Substantia nigra (tissue), 51 donors: ENCODE measurements at places on chromosomes 6 and 20.

DNA sequence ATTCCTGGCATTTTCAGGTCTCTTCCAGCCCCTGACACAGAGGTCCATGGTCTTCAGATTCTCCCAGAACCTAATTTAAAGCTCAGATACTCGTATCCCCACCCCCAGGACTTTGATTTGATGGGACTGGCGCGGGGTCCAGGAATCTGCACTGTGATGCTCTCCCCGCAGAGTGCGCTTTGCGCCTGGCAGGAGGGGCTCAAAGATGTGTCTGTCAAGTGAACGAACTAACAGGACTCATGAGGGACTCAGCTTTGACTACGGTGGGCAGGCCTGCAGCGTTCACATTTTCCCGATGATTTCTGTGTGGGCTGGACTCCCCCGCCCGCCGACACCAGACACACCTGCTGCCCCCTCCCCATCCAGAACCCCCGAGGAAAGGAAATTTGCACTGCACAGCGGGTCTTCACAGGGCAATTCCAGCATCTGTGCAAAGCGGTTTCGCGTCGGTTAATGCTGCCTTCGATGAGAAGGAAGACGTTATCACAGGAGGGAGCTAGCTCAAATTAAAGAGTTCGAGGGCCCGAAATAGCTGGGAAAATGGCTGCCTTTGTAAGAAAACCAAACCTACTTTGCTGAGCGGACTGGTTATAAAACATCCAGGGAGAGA is 90.2 kb downstream of the ZDHHC14 start:
- DNase-seq = no peak

GRCh38 chr6:35562060-35562459 is 49.4 kb upstream of the TULP1 start:
- DNase-seq = no peak

- no peak for DNase-seq
Measured at GRCh38 chr6:53199156-53199555, 50.5 kb upstream of the GCM1 start.

DNA sequence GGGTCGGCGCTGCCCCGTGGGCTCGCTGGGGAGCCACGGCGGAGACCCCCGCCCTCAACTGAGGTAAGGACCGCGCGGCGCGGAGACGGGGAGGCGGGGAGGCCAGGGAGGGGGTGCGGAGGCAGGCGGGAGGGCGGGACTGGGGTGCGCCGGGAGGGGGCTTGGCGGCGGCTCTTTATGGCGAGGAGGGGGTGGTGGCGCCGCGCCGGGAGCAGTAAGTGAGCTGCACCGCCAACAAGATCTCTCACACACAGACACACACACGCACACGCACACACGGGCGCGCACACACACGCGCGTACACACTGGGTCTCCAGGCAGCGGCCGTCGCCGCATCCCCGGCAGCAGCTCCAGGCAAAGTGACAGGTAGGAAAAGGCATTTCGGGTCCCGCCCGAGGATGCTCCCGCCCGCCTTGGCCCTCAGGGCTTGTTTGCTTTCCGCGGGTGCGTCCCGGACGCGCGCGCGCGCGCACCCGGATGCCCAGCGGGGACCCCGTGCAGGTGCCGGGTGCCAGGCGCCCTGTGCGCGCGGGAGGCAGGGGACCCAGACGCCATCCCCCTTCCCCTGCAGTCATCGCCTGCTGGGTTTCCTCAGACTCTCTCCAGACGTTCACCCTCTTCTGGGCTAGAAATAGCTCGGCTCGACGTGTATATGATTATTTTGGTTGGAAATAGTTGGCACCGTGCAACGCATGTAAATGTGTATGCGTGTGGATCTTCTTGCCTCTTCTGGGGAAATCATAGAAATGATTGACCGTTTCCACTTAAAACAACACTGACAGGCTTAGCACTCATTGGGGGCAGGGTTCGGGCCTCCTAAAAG is at the start of gene PLCB4:
Gene PLCB4 (plus strand): TSS at position 247 of the 823 bp plus-strand sequence. CDS start 238,728 bp downstream, outside the sequence.
- DNase-seq = no peak

DNA sequence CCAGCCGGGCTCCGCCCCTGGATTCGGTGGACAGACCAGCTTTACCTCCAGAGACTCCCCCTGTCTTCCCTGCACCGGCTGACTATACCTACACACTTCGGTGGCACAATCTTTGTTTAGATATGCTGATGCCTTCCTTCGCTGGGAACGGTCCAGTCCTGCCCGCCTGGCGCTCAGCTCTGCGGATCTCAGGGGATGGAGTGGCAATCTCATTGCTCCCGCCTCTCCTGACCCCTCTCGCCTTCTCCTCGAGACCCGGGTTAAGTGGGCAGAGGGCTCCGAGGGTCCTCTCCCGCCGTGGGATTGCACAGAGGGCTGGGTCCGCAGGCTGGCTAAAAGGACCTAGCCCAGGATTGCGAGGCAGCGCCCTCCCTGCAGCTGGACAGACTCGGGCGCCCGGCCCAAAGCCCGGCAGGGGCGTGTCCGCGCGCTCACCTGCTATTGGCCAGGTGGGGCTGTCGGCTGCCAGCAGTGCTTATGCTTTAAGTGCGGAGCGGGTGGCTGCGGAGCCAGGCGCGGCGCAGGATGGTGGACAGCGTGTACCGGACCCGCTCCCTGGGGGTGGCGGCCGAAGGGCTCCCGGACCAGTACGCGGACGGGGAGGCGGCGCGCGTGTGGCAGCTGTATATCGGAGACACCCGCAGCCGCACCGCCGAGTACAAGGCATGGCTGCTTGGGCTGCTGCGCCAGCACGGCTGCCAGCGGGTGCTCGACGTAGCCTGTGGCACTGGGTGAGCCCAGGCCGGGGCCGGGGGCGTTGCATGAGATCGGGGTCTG is at the start of gene GNMT:
Gene GNMT (plus strand): TSS at position 512 of the 777 bp plus-strand sequence. CDS start 14 bp downstream, at position 526.
- no peak for DNase-seq

DNA sequence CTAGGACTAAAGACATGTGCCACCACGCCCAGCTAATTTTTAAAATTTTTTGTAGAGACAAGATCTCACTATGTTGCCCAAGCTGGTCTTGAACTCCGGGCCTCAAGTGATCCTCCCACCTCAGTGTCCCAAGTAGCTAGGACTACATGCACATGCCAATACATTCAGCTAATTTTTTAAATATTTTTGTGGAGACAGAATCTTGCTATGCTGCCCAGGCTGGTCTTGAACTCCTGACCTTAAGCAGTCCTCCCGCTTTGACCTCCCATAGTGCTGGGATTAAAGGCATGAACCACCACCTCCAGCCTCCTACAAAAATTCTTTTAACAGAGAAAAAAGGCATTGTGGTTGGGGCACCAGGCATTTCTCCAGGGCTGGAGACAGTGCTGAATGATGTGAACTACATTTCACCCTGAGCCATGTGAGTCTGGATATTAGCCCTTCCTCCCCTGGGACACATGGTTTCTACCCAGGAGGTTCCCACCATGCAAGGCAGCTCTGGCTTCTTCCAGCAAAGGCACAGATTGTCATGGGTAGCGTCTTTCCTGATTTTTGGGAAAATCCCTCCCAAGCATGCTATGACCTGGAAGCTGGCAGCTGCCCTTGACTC is 36.3 kb upstream of the CMTR1 start:
- DNase-seq = no peak
